ENCODE measurements at places on chromosomes 7 and 10.
A peak's percentile ranks its signal among the peaks of the same experiment; 100 is the strongest.

- DNase-seq, result peak; percentile 57
Measured at GRCh38 chr10:68900427-68901104, 549 bp upstream of the DDX50 start.

- no peak for DNase-seq
Measured at GRCh38 chr10:52437205-52437646, 123.1 kb downstream of the DKK1 start.

GRCh38 chr7:80488406-80488805 is 23.5 kb downstream of the GNAT3 start:
- no peak for DNase-seq

DNA sequence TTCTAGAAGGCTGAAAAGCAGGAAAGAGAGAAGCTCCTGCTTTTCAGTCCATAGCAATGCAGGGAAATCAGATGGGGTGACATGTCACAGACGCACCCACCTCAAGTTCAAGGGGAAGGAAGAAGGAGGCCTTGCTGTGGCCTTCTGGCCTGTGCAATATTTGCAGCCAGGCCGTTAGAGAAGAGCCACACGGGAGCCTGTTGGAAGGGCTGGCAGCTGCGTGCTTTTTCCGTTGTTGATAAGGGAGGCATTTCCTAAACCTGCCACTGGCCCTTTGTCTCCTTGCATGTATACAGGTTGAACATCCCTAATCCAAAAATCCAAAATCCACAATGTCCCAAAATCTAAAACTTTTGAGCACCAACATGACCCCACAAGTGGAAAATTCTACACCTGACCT is 492.5 kb upstream of the ZMIZ1 start:
- DNase-seq, result no peak

Data from ELR (cell line).